ENCODE measurements at places on chromosomes 1 and 21.

DNA sequence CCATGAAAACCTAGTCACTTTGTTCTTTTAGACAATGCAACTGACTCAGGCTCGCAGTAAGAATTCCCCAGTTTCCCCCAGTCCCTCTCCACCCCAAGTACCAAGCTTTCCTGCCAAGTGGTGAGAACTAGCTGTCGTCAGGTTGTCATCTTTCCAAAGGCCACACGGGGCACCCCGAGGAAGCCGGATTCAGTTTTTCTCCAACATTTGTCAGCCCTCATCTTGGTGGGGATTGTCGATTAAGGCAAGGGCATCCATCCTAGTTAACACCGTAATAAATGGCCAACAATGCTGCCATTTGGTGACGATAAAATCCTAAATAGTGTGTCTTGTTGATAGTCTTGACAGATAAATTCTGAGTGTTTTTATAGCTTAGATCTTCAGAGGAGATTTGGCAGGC lies 55.9 kb upstream of the PROX1 start:
- no peaks in the 10 kb centered on the region for H3K36me3 ChIP-seq
- H3K4me3 ChIP-seq = no peak overlapping the region
- no peaks in the 10 kb centered on the region for H3K27me3 ChIP-seq
- no peak for DNase-seq
- H3K27ac ChIP-seq = no peak overlapping the region

DNA sequence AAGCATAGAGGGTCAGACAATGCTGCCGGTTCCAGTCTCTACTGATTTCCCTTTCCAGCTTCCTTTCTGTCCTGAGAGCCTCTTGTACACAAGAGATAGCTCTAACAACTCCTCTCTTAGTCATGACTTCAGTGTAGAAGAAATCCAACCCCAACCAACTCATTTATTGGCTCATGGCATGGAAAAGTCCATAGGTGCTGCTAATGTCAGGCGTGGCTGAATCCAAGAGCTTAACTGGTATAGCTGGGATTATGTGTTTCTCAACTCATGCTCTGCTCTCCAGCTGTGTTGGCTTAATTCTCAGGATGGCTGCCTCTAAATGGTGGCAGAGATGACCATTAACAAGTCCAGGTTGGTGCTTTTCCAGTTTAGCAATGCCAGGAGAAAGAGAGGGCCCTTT lies 12.4 kb upstream of the THRAP3 start:
- no peak for DNase-seq
- no peak overlapping the region for H3K4me3 ChIP-seq
- no peaks in the 10 kb centered on the region for H3K36me3 ChIP-seq
- no peaks in the 10 kb centered on the region for H3K27me3 ChIP-seq
- no peak overlapping the region for H3K27ac ChIP-seq
- peaks cover 12% of the 10 kb centered on the region for H3K4me1 ChIP-seq

GRCh38 chr1:114756009-114756892 lies 1.5 kb downstream of the CSDE1 start:
- peaks cover 34% of the 10 kb centered on the region for H3K4me1 ChIP-seq
- peaks cover 15% of the 10 kb centered on the region for H3K36me3 ChIP-seq
- DNase-seq = no peak
- H3K4me3 ChIP-seq = peak overlapping the region; percentile 97

GRCh38 chr1:77639557-77640069 lies 42.8 kb downstream of the ZZZ3 start:
- peak overlapping the region; percentile 42 for H3K27ac ChIP-seq
- H3K27me3 ChIP-seq = no peaks in the 10 kb centered on the region
- peaks cover 4% of the 10 kb centered on the region for H3K4me1 ChIP-seq
- peaks cover 18% of the 10 kb centered on the region for H3K36me3 ChIP-seq
- no peak for DNase-seq
